ENCODE measurements at places on chromosomes 7 and 10.

- DNase-seq: no peak
Observed at GRCh38 chr7:128804484-128804883, 12.7 kb downstream of the CCDC136 start.

DNA sequence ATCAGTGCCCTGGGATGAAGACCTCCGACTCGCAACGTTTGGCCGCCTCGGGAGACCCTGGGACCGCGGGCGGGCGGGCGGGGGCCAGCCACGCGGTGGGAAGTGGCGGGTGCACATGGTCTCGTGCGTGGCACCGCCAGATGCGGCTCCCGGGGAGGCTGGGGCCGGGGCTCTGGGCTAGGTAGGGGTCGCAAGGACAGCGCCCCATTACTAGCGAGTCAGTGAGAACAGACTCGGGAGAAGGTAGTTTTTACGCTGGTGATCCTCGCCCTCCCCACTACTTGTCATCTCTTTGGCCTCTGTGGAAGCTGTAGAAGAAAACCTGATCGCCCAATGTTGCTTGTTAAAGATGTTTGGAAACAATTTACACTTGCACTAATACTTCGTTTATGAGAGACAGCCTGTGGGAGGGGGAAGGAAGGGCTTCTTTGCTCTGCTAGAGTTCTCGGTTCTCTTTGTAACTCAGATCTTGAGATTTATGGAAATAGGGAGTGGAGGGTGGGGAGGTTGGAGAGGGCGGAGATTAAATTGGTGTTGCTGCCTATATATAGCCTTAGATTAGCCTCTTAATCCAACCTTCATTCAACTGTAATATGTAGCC is 591 bp downstream of the BZW2 start:
- peak; percentile 30 for DNase-seq

- no peak for DNase-seq
Observed at GRCh38 chr7:30312178-30312577, 27.8 kb downstream of the ZNRF2 start.

DNA sequence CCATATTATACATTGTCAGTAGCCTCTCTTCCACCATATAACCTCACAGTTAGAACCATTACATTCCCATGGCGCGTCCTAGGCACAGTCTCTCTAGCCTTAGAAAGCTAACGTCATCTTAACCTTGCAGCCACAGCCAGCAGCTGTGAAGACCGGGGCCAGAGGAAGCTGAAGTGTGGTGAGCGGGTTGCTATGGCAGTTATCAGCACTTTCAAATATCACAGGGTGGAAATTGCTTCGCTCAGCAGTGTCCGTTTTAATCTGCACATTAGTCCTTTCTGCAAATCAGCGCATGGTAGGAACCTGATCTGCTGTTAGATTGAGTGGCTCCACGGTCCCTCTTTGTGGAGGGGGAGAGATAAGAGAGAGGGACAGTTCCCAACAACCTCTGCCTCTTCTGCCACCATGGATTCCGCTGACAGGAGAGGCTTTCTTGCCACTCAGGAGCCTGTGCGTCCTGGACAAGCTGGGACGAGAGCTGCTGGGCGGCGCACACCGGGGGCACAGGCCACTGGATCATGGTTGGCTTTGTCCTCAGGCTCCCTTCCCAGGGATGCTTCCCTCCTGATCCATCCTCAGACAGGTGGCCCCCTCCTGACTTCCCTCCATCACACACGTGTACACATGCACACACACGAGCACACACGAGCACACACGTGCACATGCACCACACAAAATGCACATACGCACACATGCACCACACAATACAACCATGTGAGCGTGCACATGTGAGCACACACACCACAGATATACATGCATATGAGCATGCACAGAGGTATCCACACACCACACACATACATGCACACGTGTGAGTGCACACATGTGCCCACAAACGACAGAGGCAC is 93.8 kb downstream of the WDR37 start:
- DNase-seq: no peak

DNA sequence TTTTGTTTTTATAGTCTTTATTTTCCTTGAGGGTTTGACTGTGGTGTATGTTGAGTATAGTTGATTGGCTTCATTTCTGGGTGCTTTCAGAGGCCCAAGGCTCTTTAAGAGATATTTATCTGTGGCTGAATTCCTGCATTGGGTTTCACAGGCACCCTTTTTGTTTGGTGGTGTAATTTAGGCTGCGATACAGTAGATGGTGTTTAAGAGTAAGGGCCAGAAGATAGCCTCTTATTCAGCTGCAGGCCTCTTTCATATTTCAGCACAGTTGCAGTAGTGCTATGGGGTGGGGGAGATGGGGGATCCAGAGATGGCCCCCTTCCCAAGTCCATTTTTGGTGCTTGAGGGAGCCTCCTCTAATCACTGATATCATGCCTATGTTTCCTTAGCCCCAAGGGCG is 69.7 kb downstream of the MGAM2 start:
- DNase-seq: no peak

GRCh38 chr7:20785157-20786048 is 1.3 kb downstream of the SP8 start:
- DNase-seq: no peak

GRCh38 chr10:113718969-113719822 is 32.3 kb upstream of the PLEKHS1 start:
- no peak for DNase-seq

GRCh38 chr10:47042199-47042473 is 130.9 kb downstream of the PTPN20 start:
- DNase-seq: no peak

DNA sequence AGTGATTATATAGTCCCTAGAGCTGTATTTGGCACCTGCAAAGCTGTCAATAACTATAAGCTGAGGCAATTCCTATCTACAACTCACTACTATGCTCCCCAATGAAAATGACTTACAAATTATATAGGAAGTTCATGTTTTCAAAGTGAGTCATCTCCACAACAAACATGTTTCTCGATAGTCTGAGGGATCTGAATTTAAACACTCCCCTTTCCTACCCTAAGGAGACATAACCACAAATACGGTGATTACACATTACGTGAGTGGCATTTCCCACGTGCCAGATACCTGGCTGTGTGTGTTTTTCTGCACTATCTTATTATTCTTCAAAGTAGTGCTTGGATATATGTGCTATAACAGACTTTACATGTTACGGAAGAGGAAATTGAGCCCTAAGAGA is 122.5 kb upstream of the C1QL3 start:
- DNase-seq: peak; percentile 43

- peak; percentile 64 for DNase-seq
Observed at GRCh38 chr7:18866359-18867036, 250.9 kb downstream of the TWIST1 start.

DNA sequence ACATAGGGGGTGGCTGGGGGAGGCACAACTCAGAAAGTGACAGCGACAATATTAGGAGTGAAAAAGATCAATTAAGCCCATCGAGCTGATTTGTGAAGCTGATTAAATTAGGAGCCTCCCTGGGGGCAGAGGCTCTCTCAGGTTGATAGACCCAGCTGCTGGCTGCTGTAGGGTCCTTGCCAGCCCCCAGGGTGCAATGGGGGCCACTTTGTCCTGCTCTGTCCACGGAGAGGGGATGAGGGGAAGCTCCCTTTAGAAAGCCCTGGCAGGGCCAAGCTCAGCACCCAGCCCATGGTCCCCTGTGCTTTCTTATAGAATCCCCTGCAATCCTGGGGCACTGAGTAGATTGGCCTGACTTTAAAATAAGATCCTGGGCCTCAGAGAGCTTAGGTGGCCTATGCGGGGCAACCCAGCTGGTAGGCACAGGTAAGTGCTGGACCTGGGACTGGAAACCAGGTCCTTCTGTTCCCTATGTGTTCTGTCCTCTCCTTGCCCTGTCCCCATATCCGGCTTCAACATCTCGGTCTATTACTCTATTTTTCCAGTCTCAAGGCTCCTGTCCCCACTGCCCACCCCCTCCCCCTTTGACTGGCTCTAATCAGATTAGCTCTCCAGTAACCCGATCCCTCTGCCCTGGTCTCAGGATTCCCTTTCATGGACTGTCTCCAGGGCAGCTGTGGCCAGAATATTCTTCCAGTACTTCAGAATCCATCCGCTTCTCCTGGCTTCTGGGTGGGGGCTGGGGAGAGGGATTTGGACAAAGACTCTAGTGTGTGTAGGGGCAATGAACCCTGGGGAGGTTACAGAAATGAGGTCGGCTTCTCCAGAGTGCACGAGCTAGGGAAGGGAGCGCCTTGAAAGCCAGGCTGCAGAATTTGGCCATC is 259.6 kb downstream of the RPS24 start:
- no peak for DNase-seq

- DNase-seq: peak; percentile 75
Observed at GRCh38 chr10:83373671-83374070, 765.6 kb upstream of the GHITM start.

GRCh38 chr10:12975906-12976305 is 25.6 kb downstream of the CCDC3 start:
- DNase-seq: no peak

DNA sequence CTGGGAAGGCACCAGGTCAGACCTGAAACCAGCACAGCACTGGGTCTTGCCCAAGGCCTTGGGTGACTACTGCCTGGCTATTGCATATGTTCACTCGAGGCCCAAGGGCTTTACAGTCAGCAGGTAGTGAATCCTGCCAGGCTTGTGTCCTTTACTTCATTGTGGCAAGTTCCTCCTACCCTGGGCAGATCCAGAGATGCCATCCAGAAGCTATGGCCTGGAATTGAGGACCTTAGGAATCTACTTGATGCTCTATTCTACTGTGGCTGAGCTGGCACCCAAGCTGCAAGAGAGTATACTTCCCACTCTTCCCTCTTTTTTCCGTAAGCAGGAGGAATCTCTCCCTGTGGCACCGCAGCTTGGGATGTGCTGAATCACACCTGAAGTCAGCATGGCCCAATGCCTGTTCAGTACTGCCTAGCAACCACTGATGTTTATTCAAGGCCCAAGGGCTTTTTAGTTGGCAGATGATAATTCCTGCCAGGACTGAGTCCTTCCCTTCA is 246.7 kb upstream of the CTBP2 start:
- DNase-seq: no peak

- DNase-seq: no peak
Observed at GRCh38 chr7:70696201-70696754, 435.7 kb upstream of the GALNT17 start.

GRCh38 chr7:43679210-43680068 is 49.9 kb downstream of the COA1 start:
- DNase-seq: no peak

- DNase-seq: no peak
Observed at GRCh38 chr10:129602938-129603535, 136.0 kb downstream of the MGMT start.

- DNase-seq: no peak
Observed at GRCh38 chr7:20798694-20799121, 12.0 kb upstream of the SP8 start.

DNA sequence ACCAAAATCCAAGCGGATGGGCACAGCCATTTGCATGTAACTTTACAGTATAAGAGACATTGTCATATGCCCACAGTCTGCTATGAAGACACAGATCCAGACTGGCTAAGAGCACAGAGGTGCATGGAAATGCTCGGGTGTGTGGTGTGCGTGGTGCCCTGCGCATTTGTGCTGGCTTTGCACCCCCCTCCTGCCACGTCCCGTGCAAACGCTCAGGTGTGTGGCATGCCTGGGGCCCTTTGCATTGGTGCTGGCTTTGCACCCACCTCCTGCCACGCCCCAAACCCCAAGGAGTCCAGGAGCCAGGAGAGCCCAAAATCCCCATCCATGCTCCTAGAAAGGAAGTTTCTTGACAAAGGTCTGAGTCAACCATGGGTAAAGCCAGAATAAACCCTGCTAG is 306.2 kb downstream of the PTPRN2 start:
- DNase-seq: no peak

- DNase-seq: no peak
Observed at GRCh38 chr7:1813394-1814088, 143.5 kb downstream of the ELFN1 start.

- DNase-seq: no peak
Observed at GRCh38 chr10:4833286-4833685, 7.3 kb downstream of the AKR1E2 start.

DNA sequence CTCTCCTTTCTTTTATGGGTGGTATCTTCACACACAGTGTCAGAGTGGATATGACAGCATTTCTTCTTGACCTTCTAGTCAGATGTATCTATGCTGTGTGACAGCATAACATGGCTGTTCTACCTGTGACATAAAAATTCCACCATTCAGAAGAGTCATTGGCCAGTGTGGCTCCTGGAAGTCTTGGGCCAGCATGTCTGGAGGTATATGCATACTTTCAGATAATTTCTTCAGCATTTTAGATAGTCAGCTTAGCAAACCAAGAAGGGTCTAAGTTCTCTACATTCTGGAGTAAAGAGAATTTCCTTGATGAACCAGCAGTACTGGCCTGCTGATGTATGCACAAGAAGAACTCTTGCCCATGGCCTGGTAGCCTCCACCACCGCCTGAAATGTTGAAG is 179.3 kb downstream of the BMPER start:
- no peak for DNase-seq

- DNase-seq: no peak
Observed at GRCh38 chr10:29237786-29238185, 51.1 kb upstream of the LYZL1 start.

- peak; percentile 85 for DNase-seq
Observed at GRCh38 chr7:100837099-100837836, 9.9 kb upstream of the EPHB4 start.

- DNase-seq: no peak
Observed at GRCh38 chr7:80387634-80388193, 124.2 kb downstream of the GNAT3 start.

DNA sequence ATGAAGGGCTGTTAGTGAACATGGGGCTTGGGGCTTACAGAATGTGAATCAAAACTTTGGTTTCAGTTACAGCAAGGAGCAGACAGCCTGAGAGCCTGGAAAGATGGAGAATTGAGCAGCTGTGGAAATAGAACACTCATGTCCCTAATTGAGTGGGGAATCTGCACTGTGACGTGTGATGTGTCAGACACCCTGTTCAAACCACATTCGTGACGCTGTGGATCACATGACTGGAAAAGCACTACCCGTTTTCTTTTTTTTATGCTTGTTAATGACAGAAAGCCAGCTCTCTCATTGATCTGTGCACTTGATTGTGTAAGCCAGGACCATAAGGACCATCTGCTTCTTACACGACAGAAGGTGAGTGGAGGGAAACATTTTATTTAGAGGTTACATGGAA is 15.1 kb upstream of the TBX20 start:
- DNase-seq: peak; percentile 43

- DNase-seq: peak; percentile 20
Observed at GRCh38 chr7:129616530-129616929, 5.0 kb downstream of the NRF1 start.

GRCh38 chr10:81096558-81096957 is 558.9 kb downstream of the SH2D4B start:
- no peak for DNase-seq

- DNase-seq: no peak
Observed at GRCh38 chr10:60901561-60902235, 42.3 kb downstream of the RHOBTB1 start.

- DNase-seq: no peak
Observed at GRCh38 chr10:70811881-70812280, 3.9 kb upstream of the SGPL1 start.

Measured in MV-4-11 (cell line).